ENCODE measurements at places on chromosomes 2 and 18.

GRCh38 chr2:191125646-191126045 lies 25.1 kb downstream of the STAT4 start:
- no peak for DNase-seq

GRCh38 chr2:235812185-235812665 lies 318.4 kb downstream of the AGAP1 start:
- DNase-seq: no peak

DNA sequence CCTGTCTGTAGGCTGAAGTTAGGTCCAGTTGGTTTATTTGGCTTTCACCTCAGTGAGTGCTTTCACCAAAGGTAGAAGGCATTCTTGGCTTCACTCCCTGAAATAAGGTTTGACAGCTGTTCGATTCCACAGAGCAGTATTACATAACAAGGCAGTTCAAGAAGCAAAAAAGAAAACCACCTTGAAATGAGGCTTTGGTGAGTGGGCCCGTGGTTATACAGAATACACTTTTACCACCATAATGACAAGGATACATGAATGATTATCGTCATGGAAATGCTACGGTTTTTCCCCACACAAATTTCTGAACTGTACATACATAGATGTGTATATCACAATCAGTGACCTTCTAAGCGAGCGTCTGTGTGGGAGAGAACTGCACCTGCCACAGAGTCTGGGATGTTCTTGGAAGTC lies 80.0 kb upstream of the CHRNA1 start:
- DNase-seq: no peak

- DNase-seq: no peak
Observed at GRCh38 chr2:143852759-143853158, 667.2 kb downstream of the ZEB2 start.

GRCh38 chr18:79902075-79902474 lies 49.4 kb downstream of the SLC66A2 start:
- no peak for DNase-seq

Data from LoVo (cell line).